ENCODE measurements at places on chromosomes 16 and 17.

GRCh38 chr16:68235108-68235886 is 630 bp downstream of the ESRP2 start:
- peak; percentile 53 for DNase-seq

DNA sequence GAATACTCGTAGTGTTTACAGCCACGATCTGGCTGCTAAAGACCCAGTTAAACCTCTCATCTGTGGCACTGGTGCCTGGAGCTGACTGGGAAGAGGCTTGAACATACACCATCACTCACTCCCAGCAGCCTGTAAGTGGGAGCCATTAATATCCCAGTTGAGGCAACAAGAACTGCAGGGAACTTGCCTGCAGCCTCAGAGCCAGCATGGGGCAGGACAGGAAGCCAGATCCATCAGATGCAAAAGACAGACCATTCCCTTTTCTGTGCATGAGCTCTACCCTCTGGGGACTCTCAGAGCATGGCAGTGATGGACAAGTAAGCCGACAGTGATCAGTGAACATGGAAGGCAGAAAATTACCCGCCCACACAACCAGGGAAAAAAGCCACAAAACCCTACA is 91.8 kb downstream of the TMEM132E start:
- DNase-seq, result no peak

- DNase-seq, result no peak
Measured at GRCh38 chr17:29607557-29608195, 14.7 kb downstream of the ANKRD13B start.

- no peak for DNase-seq
Measured at GRCh38 chr16:59566446-59566845, 832.3 kb upstream of the GOT2 start.

All from CD8-positive, alpha-beta T cell (primary cell).